Kasumi-1 (cell line): ENCODE measurements at places on chromosomes 12 and 14.

DNA sequence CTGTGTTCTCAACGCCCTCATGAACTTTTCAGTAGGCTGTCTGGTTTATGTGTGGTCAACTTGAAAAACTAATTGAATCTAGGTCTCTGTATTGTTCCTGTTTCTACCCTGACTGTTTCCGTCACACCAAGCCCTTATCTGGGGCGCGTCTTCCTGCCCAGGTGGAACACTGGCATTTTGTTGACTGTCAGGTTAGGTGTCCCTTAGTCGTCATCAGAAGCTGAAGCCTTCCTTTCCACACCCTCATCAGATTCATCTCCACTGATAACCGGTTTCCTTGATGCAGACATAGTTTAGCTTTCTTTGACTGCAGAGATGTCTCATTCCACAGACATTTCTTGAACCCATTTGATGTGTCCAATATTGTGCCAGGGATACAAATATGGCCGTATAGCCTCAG is 96.5 kb downstream of the DUSP16 start:
- DNase-seq: no peak

DNA sequence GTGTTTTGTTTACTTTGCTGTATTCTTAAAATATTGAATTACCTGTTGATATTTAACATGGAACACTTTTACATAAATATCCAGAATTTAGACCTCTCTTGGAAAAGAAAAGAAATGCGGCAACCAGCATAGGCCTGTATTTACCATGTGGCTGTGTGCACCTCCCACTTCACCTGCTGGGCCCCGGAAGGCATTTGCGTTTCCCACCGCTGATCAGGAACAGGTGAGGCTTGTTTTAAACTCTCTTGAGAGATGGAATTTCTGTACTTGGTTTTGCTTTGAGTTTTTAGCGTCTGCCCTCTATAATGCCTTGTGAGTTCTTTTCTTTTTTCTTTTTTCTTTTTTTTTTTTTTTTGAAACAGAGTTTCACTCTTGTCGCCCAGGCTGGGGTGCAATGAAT is 124.2 kb downstream of the GLT1D1 start:
- DNase-seq: no peak

GRCh38 chr12:63450816-63451215 is 217.5 kb downstream of the DPY19L2 start:
- peak; percentile 93 for DNase-seq

- no peak for DNase-seq
Measured at GRCh38 chr12:916712-917445, 32.6 kb downstream of the RAD52 start.

DNA sequence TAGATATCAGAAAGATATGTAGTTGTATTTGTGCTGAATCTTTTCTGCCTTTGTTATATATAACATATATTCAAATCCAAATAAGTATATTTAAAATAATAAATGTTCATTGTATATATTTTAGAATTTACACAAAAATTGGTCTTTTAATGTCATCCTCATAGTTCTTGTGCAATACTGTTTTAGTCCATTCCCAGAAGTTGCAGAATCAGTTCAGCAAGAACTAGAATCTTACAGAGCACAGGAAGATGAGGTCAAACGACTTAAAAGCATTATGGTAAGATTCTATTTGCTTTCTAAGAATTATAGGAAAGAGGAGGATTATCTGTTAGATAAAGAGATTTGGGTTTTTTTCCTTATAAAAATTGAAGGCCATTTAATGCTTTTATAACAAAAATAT is 51.0 kb downstream of the SCFD1 start:
- no peak for DNase-seq

DNA sequence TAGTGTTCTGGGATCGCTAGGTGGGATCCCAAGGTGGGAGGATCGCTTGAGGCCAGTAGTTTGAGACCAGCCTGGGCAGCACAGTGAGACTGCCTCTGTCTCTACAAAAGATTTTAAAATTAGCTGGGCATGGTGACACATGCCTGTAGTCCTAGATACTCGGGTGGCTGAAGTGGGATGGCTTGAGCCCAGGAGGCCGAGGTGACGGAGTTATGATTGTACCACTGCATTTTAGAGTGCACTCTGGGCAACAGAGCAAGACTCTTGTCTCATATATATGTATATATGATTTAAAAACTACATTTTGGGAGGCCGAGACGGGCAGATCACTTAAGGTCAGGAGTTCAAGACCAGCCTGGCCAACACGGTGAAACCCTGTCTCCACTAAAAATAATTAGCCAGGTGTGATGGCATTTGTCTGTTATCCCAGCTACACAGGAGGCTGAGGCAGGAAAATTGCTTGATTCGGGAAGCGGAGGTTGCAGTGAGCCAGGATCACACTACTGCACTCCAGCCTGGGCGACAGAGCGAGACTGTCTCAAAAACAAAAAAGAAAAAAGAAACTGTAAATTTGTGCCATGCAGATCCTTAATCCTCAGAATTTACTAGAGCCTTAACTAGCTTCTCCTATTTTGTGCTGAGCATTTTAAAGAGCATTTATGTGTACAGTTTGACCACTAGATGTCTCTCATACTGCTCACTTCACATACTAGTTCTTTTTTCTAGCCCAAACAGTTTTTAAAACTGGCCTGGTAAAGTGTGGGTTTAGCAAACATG is 114.8 kb downstream of the MON2 start:
- peak; percentile 91 for DNase-seq

DNA sequence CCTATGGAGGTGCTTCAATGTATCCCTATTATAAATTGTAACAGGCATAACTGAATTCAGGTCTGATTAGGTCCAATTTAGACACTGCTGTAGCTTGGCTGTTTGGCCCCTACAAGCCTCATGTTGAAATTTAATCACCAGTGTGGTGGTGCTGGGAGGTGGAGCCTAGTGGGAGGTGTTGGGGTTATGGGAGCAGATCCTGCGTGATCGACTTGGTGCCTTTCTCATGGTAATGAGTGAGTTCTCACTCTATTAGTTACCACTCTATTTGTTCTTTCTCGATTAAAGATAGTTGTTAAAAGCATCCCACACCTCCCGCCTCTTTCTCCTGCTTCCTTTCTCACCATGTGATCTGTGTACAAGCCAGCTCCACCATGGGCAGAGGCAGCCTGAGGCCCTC is 122.1 kb downstream of the FOXA1 start:
- no peak for DNase-seq

- DNase-seq: no peak
Measured at GRCh38 chr12:101608301-101609133, 13.7 kb downstream of the MYBPC1 start.

DNA sequence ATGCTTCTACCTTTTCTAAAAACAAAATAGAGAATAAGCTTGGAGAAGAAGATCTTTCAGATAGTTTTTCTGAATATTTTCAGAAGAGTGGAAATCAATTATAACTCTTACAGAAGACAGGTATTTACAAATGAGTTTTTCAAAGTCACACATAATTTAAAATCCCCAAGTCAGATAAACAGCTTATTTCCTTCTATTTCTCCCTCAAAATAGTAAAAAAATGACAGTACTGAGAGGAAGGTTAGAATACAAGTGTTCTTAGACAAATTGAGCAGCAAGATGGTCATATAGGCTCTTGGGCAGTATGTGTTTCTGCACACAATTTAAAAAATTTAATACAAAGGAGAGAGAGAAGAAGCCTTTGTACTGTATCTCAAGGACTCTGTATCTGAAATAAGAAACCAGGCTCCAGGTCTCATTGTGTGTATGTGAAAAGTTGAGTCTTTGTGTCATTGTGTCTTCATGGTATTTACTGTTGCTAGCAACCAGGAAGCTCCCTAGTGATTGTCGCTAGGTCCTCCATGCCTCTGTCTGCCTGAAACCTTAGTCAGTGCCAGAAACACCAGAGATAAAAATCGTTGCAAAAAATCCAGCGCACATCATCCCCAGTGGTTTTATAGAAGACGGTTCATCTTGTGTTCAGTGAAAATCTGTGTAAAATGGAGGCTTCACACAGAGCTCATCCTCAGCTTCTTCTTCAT is 12.9 kb upstream of the TUBA1A start:
- DNase-seq: peak; percentile 38
